ENCODE measurements at places on chromosomes 5 and 9.

DNA sequence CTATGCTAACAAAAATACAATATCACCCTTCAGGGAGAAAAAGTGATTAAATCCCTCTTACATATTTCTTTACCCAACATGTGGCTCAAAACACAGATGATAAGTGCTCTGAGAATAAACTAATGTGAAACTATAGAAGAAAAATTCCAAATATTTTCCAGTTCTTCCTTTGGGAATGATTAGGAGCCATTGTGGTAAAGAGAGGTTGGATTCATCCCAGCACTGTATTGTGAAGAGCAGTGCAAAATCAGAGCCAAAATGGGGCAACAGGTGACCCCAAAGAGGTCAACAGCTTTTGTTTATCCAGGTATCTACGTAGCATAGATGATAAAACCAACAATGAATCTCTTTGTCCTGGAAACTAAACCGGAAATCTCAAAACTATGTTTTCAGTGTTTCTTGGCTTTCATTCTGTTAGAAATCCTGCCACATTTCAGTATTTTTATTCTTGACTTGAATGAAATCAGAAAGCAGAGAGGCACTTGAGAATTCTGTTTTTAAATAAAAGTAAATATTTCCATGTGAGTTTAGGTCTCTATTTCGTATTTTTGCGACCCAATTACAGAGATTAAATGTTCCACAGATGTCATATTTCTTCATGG, 120.4 kb upstream of the FST start:
- no peak for DNase-seq

GRCh38 chr5:132466433-132467286, 23.9 kb downstream of the IRF1 start:
- peak; percentile 71 for DNase-seq

DNA sequence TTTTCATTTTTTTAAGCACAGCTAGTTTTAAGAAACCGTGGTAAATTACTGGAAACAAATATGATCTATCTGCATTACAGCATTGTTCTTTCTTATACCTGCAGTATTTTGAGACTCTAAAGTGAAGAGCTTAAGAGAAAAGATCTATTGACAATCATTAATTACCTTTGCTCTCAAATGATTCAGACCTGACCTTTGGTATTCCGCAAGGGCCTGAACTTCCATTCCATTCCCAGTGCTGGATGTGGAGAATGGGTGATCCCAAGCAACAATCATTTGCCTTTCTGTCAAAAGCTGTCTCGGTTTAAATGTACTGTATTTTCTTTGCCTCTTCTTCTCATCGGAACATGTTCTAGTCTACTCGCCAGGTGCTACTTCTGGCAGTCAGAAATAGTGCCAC, 18.9 kb downstream of the NREP start:
- no peak for DNase-seq

DNA sequence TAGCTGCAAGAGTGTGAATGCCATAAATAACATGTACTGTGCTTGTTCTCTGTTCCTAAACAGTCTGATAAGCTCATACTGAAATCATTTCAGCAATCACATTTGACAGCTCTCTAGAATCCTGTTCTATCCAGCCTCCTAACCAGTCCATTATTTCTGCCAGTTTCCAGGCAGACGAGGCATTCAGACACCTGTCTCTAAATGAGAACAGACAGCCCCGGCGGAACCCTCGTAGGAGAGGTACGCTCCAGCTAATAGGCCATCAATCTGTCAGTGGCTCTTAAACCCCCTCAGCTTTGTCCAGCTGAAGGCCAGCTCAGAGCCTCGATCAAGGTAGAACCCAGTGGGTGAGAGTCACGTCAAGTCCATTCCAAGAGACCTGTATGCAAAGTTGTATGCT, 272.3 kb downstream of the GLIS3 start:
- DNase-seq = no peak

DNA sequence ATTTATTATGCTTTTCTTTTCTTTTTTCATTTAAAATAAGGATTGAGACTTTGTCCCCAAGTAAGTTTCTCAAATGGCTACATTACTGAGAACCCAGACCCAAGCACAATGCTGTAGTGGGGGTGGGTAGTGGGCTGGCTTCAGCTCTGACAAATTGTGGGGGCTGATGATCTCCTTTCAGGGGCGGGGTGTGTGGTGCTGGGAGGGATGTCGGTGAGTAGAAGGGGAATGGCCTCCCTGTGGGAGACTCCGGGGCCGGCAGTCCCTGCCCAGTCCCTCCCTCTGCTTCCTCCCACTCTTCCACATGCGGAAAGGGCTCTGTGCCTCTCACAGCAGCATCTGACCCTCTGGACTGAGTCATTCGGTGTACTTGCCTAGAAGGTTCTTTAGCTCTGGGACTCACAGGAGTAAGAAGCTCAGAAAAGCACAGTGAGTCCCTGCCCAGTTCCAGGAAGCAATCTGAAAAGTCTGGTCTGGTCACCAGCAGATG, 14.3 kb downstream of the CD180 start:
- no peak for DNase-seq

DNA sequence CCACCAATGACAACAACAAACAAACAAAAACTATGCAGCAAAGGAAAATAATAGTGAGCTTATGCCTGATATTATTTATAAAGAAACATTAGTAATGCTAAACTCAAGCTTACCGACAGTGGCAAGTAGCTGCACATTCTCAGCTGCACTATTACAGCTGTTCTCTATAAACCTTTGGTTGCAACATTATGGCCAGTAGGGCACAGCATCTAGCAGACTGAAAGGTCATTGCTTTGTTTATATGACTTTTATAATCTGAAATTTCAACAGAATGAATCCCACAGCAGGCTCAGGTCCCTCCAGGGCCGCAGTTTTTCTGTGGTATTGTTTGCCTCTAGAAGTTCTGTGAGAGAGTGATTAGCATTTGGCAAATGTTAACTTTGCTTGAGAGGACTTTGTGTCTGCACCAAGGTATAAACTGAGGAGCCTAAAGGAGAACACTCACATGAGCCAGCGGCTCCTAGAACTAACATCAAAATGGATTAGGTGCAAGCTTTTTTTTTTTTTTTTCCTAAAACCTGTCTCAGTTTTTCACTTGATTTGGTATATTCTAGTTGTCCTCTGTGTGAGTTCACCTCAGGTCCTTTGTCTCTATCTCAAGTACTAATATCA, 58.3 kb downstream of the IZUMO3 start:
- DNase-seq = no peak

DNA sequence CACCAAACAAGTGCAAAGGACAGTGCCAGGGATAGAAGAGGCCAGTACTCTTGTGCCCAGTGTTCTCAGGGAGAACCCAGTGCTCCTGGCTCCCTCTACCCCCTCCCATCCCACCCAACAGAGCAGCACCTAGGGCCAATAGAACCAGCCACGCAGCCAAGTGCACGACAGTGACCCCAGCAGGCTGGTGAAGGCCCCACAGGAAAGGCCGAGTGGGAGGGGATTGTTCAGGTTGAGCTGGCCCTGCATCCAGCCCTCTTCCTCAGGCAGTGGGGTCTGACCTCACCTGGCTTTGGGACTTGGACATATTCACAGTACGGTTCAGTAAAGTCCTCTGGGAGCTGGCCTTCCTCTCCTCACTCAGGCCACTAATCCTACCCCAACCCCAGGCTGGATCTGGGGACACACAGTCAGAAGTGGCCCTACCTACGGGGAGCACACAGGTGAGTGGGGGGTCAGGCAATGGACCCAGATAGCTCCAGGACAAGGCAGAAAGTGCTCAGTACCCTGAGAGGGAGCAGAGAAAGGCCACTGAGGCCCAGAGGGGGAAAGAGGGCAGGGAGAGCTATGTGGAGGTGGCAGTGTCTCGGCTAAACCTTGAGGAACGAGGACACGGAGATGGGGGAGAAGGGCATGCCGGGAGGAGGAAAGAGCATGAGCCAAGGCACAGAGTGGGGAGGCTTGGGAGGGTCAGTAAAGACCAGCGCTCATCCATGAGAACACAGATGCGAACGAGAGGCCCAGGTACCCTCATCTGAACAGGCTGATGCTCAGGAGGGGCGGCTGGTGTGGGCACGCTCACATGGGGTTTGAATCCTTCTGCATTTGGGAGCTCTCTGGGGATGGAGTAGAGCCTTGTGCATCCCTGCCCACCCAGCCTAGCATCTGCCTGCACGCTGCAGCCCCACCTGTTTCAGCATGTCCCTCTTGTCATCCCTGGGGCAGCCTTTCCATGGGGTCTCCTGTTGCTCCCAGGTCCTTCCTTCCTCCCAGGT, 25.6 kb downstream of the POLR1E start:
- DNase-seq = peak; percentile 26

DNA sequence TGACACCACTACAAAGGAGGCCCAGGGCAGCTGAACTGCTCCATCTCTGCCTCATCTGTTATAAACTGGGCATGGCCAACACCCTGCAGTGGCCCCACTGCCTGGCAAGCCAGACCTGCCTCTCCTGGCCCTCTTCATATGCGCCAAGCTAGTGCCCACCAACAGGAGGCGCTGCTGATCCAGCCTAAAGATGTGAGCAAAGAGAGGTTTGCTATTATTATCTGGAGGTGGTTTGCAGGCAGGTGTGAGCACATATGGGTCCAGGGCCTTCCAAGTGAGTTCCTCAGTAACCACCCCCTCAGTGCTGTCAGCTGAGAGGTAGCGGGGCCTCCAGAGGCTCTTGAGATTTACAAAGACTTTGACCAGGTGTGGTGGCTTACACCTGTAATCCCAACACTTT, 232.2 kb downstream of the SYK start:
- DNase-seq = peak; percentile 79

DNA sequence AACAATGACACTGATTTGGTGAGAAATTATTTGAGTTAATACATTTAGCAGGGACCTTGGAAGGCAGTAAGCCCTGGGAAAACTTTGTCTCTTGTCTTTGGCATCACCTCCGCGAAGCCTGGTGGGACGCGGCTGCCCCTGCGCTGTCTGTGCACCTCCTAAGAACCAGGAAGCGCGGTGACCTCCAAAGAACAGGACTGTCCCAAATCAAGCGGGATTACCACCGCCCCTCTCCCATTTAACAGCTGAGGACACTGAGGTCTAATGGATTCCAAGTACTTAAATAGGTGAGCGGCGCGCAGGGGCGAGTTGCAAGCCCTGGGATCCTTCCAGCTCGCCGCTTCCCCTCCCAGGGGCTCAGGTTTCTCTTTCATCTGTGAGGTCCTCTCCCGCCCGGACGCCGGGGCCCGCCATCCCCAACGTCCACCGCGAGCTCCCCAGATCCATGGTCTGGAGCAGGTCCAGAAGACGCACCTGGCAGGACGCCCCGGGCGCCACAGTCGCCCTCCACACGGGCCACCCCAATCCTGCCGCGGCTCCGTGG, 432 bp downstream of the STARD4 start:
- DNase-seq = peak; percentile 38

DNA sequence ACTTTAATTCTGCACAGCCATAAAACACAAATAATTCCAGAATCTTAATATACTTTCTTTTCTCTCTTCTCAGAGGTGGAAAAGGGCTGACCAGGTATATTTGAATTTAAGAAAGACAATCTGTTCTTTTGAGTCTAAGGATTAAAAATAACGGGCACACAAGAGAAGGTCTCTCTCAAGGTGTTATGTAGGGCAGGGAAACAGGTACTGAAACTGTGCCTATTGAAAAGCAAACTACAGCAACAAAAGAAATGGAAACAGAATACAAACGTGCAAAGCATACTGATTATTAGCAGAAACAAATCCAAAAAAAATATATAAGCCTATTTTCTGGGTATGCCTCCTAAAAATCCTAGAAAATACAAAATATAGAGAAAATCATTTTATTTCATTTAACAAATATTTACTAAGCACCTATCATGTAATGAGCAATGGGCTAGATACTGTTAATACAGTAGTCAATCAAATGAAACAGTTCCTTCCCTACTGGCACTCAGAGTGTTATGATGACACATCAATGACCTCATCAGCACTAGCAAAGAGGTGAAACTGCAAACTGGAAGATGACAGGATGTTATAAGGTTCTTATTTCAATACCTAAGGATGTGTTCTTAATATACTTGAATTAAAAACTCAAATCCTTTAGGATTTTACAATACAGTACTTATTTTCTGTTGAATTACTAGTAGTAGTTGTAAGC, 87.7 kb downstream of the AUH start:
- no peak for DNase-seq

DNA sequence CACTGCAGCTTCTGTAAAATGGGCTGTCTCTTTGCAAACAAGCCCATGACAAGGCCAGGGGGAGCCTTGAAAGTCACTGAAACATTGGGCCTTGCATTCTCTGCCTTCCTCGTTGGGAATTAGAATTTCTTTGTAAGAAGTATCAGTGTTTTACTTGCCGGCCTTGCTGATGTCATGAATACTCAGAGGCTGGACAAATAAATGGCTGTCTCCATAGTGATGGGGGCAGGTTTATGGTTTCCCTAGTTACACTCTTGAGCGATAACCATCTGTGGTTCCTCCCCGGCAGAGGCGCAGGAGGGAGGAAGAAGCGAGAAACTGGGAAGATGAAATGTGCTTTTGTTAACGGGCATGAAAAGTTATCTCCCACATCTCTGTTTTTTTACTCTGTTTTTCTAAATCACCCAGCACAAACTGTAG, 272.7 kb upstream of the PANK3 start:
- no peak for DNase-seq

GRCh38 chr5:56299212-56299611, 66.1 kb upstream of the ANKRD55 start:
- no peak for DNase-seq

- peak; percentile 88 for DNase-seq
Observed at GRCh38 chr9:127698985-127699670, 7.7 kb upstream of the CFAP157 start.

GRCh38 chr5:166032601-166033000, 2258.8 kb upstream of the WWC1 start:
- DNase-seq = no peak

DNA sequence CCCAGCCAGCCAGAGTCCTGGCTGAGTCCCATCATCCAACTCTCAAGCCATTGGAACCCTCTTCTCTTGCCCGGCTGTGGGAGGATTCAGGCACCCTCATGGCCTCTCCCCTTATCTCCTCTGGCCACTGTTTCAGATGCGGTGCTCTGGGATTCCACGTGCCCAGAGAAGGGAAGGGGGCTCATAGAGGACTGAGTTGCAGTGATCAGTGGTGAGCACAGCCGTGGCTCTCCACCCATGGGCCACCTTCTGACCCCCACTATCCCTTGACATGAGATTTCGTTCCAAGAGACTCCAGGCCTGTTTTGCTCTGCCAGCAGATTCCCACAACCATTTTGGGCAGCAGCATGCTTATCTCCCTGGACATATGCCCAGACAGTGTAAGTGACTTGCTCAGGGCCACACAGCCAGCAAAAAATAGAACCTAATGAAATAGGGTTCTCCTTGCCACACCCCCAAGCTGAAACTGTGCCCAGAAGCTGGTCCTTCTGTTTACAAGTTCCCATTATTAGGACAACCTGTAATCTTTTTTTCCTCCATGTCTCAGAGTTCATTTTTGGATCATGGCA, 2.7 kb downstream of the GPX3 start:
- DNase-seq = no peak

- DNase-seq = no peak
Observed at GRCh38 chr5:67315082-67315989, 118.7 kb upstream of the CD180 start.

- DNase-seq = no peak
Observed at GRCh38 chr5:161385027-161385426, 161.5 kb downstream of the GABRB2 start.

DNA sequence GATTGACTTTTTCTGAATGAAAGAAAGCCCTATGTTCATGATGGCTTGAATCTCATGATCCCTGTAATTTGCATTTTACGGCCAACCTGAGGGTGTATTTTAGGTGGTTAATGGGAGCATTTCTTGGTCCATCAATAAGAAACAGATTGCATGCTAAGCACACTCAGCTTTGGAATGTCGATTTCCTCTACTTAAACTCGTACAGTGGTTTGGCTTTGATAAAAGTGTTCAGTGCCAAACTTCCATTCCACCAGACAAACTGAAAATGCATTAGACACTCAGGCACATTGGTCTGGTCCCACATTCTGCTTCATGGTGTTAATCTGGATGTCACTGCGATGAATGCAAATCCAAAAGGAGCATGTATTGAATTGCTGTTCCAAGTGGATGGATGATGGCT, 77.0 kb downstream of the VCAN start:
- DNase-seq = no peak

Measured in stimulated activated naive CD8-positive, alpha-beta T cell treated with anti-CD3 and anti-CD28 coated beads, Interleukin-15, Interleukin-2, amounts not matched to agents 100 U/mL and 50 U/mL, for 24 hours (primary cell).